CD4-positive, alpha-beta T cell treated with Interleukin-1 beta for 1 hour (primary cell): ENCODE measurements at places on chromosomes 13 and 19.

GRCh38 chr19:42794765-42795164 lies 29.3 kb upstream of the PSG8 start:
- no peak for DNase-seq

DNA sequence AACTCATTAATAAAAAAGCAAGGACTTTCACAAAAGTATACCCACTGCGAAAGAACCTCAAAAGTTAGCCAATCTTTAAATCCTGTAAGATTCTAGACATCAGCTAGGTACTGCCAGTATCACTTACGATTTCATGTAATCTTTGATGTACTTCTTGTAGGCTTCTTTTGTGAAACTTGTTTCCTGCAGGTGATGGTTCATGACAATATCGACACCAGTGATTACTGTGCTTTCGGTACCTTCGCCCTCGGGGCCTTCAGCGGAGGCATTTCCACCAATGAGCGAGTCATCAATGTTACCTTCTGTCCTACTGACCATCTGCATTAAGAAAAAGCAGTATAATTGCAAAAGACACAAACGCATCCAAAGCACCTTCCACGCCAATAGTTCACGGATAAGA lies 1.1 kb downstream of the TPT1 start:
- DNase-seq = no peak

- no peak for DNase-seq
Measured at GRCh38 chr13:84393981-84394625, 511.8 kb upstream of the SLITRK1 start.

DNA sequence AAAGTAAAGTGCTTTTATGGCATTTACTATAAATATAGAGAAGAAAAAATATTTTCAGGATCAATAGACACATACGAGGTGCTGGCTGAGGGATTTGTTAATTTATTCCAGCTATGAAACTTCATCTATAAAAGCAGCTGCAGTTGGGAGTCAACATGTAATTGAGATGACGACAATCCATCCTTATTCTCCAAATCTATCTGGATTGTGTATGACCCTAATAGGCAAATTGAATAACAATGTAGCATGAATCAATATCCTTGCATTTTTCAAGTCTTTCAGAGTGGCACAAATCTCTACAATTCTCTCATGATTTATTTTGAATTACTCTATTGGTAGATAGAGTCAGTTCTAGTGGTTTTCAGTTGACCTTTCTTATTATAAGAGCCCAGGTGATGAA lies 1296.5 kb upstream of the SPRY2 start:
- no peak for DNase-seq

- DNase-seq = no peak
Measured at GRCh38 chr19:33621811-33622504, at the start of gene CHST8. TSS of gene CHST8 (plus strand) at chr19:33621953. CDS start at chr19:33689262, 67,309 bp downstream.

GRCh38 chr13:31327182-31327860 lies 127.5 kb downstream of the B3GLCT start:
- DNase-seq = no peak

DNA sequence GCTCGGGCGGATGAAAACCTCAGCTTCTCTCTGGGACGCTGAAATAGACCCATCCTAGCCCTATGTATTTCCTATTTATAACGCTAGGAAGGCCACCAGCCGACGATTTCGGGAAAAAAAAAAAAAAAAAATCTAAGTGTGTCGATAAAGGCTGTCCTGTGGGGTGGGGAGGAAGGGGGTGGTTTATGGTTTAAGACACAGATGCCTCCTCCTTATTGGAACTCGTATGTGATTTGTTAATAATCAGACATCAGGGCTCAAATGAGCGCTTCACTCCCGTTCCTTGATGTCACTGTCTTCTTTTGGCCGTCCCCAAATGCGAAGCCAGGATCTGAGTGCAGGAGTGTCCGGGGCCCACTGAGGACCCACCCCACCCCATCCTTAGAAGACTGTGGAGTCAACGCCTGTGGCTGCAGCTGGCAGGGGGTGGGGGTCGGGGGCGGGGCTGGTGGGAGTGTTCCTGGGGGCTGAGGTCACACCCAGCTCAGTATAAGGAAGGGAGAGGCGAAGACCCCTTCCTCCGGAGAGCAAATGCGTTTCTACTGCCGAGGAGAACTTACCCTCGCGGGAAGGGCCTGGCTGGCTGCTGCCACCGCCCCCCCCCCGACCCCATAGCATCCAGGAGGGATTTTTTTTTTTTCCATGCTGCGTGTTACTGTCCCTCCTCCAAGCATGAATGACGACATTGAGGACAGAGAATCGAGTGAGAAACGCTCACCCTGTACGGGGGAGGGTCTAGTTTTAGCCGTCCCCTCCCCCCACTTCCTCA lies 971 bp downstream of the ATCAY start:
- DNase-seq = no peak

DNA sequence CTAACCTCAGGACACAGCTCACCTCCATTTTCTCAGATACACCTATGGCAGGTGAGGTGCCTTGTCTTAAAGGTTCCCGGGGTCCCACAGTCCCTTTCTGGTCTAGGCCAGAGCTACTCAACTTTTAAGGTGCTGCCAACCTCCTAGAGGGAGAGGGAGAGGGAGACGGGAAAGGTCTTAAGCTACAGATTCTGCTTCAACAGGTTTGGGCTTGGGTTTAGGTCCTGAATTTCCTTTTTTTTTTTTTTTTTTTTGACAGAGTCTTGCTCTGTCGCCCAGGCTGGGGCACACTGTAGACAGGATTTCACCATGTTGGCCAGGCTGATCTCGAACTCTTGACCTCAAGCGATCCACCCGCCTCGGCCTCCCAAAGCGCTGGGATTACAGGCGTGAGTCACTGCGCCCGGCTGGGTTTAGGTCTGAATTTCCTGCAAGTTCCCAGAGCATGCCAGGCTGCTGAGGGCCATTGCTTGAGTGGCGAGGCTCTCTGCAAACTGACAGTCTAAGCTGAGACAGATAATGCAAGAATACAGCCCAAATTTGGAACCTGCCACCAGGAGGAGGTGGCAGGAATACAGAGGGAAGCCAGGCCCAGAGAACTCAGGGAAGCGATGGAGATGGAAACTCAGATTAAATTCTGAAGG lies 7.8 kb upstream of the SYCN start:
- DNase-seq = no peak

DNA sequence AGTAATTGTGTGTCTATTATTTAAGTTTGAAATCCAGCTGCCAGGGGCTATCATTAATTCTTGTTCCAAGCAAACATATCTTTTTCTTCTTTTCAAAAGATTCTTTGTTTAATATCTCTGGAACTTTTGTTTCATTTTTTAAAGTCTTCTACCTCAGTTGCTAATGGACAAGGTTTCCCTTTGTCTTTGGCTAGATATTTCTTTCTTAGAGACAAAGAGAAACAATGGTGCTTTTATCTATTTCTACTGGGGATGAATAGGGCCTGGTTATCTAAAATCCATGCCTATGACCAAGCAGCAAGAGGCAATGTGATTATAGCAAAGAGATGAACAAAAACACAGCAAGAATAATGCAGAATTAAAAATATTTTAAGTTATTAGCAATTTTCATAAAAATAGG lies 661.3 kb upstream of the KLF12 start:
- DNase-seq = no peak

DNA sequence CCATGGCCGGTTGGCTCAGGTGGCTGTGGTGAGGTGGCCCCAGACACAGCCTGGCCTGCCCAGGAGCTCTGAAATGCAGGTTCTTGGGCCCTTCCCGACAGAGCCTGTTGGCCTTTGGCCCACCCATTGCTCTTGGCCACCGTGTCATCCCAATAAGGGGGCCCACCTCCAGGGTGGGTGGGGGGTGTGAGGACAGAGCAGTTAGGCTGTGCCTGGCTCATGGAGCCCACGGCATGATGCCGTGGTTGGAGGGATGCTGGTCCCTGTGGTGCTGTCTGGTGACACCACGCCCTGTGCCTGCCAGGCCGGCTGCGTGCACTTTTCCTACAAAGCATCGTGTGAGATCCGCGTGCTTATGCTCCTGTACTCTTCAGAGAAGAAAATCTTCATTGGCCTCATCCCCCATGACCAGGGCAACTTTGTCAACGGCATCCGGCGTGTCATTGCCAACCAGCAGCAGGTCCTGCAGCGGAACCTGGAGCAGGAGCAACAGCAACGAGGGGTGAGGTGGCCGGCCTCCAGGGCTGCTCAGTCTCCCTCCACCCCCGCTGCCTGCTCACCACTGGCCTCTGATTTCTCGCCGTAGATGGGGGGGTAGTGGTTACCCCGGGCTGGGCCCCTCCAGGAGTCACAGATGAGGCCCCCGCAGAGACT lies 7.6 kb downstream of the PNKP start:
- no peak for DNase-seq

DNA sequence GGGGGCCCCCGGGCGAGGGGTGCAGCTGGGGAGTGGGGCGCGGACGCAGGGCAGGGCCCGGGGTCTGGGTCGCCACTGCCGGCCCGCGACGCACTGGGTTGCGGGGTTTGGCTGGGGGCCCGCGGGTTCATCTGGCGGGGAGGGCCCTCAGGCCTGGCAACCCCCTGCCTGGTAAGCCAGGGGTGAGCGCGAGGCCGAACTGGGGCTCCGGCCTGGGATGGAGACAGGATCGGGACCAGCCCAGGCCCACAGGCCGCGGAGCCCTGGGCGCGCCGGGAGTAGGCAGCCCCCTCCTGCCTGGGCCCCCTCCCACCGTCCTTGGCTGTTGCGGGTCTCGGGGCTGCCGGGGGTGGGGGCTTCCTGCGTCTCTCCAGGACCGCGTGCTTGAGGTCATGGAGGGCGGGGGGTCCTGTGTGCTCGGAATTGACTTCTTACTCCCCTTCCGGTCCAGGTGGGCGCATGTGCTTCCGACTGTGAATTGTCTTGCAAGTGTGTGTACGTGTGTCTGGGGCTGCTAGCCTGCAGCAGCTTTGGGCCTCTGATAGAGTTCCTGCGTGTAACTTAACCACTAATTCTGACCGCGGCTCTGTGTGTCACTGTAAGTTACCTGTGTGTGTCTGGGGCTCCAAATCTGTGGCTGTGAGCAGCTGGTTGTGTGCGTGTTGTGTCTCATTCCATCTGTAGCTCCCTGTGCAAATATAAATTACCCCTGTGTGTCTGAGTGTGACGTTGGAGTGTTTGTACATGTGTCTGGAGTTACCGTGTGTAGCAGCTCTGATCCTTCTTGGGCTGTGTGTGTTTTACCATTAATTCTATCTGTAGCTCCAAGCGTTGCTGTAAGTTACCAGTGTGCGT lies 751 bp downstream of the GRAMD1A start:
- peak; percentile 53 for DNase-seq

DNA sequence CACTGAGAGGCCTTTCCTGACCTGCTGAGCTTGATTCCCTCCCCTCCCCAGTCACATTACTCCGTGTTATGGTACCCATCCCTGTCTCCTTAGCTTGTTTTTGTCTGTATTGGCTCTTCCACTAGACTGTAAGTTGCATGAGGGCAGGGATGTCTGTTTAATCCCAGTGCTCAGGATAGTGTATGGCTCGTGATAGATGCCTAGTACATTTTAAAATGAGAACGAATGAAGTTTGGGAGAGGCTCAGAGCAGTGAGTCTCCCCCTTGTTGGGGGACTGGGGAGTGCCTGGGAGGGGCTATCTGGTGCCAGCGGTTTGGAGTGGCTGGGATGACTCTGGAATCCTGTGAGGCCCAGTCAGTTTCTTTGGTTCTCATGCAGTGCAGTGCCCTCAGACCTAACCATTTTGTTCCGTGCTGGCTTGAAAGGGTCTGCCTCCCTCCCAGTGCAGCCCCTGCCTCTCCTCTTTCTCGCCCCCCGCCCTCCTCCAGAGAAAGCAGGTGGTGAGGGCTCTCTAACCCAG lies 35.5 kb downstream of the ACTN4 start:
- DNase-seq = no peak

DNA sequence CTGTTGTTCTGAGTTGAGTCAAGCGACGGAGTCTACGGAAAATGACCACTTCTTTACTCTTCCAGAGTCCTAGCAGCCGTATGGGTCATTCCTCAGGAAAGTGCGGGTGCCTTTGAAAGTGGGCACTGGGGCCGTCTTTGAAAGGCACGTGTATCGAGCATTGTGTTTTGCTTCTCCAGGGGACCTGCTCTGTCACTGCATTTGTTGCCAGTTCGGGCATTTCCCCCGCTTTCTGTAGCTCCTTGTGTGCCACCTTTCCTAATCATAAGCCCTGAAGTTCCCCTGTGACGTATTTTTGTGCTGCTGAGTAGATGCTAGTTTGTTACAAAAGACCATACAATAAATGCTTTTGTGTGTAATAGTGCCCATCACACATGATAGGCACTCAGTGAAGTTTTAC lies 24.4 kb downstream of the SPATA13 start:
- DNase-seq = no peak

DNA sequence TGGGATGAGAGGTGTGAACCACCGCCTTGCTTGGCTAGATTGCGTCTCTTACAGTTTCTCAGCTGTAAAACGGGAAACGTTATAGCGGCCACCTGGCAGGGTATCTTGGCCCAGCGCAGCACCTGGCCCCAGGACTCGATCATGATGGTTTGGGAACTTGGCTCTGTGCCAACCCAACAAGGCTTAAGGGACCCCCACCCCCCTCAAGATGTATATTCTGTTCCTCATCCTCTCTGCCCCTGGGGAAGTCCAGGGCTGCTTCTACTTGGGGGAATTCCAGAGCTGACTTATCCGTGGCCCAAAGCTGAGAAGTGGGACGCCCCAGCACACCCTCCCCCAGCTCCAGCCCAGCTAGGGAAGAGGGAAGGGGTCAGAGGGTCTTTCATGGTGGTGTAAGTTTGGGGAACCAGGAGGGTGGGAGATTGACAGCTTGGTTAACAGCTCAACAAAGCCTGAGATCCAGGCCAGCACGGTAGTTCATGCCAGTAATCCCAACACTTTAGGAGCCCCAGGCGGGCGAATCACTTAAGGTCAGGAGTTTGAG lies 695 bp downstream of the ICAM1 start:
- peak; percentile 80 for DNase-seq

DNA sequence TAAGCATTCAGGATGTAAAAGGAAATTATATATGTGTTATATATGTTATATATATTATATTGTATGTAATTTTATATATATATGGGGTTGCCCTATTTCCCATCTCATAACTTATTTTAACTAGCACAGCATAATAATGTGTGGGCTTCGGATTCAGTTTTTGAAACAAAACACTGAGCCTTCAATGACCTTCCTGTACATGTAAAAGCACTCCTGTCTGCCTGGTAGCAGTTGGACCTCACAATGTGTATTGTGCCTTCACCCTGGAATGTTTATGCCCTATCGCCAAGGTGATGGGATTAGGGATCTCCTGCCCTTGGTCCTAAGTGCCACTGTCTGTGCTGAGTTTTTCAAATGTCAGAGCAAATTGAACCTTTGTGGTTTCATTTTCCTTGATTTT lies 968.8 kb downstream of the TUBA3C start:
- DNase-seq = no peak

DNA sequence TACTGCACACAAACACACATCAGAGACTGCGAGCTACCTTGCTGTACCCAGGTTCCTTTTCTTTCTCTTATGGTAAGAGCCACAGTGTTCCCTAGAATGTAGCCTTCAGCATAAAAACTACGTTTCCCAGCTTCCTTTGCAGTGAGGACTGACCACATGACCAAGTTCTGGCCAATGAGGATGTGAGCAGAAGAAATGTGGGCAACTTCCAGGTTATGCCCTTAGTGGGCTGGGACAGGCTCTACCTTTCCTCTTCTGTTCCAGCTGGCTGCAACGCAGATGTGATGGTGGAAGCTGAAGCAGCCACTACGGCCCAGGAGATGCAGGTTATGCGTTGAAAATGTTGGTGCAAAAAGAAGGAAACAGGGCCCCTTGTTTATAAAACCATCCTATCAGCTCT lies 27.5 kb downstream of the VRK3 start:
- DNase-seq = peak; percentile 35

- no peak for DNase-seq
Measured at GRCh38 chr13:43390619-43391018, 367.2 kb downstream of the DNAJC15 start.

GRCh38 chr19:55550321-55550650 lies 4.9 kb upstream of the SBK3 start:
- no peak for DNase-seq
